ENCODE measurements at places on chromosomes 5 and 9.

DNA sequence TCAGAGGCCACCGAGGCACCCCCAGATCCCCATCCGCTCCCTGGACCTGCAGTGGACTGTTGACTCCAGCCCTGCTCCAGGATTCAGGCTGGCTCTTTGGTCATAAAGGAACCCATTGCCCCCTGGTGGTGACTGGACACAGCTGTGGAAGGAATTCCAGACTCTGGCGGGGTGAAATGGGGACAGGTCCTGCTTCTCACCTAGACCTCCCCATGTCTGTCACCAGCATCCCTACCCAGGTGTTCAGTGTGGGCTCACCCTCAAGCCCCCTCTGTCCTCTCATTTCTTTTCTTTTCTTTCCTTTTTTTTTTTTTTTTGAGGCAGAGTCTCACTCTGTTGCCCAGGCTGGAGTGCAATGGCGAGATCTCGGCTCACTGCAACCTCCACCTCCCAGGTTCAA lies 25.5 kb upstream of the STXBP1 start:
- DNase-seq: peak; percentile 89

- no peak for DNase-seq
Measured at GRCh38 chr5:134132372-134133187, 18.1 kb downstream of the TCF7 start.

GRCh38 chr9:91163773-91164471 lies 197.8 kb downstream of the AUH start:
- DNase-seq: no peak

DNA sequence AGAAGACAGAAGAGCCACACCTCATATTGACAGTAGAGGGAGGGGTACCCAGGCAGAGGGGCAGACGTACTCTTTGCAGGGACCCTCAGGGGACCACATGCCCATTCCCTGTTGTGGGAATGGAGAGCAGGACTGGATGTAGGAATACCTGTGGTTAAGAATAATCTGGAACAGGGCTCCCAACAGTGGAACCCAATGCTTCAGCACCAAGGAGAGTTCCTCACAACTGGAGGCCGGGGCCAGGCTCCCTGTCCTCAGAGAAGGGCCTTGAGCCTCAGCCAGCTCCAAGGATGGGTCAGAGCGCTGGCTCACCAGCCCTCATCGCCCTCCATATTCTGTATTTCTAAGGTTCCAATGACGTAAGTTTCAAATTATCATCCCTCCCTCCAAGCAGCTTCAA lies 7.4 kb upstream of the SHC3 start:
- DNase-seq: peak; percentile 55

DNA sequence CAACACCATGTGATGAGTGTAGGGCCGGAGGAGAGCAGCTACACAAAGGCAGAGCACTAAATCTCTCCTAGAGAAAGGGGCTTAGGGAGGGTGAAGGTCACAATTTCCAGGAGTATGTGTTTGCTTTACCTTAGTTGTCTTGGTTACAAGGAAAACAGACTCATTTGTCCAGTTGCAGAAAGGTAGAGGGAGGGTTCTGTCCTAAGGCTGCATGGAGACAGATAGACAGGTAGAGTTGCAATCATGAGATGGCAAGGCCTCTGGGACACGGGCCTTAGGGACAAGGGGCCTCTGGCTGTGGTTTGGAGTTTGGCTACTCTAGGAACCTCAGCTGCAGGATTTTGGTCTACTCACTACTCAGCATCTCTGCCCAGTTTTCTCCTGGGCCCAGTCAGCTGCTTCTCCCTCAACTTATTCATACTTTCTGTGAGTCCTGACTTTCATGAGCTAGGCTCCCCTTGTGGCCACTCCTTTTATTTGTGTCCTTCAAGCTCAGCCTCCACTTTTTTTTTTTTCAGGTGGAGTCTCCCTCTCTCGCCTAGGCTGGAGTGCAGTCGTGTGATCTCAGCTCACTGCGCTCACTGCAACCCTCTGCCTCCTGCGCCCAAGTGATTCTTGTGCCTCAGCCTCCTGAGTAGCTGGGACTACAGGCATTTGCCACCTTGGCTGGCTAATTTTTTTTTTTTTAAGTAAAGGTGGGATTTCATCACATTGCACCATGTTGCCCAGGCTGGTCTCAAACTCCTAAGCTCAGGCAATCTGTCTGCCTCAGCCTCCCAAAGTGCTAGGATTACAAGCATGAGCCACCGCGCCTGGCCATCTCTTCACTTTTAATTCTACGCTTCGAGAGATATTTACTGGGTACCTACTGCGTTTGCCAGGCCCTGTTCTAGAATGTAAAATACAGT lies 76.6 kb downstream of the PTPDC1 start:
- DNase-seq: peak; percentile 51

- DNase-seq: no peak
Measured at GRCh38 chr9:29393064-29393463, 1819.8 kb upstream of the C9orf72 start.

GRCh38 chr9:110877374-110877773 lies 160.9 kb downstream of the LPAR1 start:
- no peak for DNase-seq

- DNase-seq: no peak
Measured at GRCh38 chr9:106913276-106913675, 50.3 kb downstream of the ZNF462 start.

DNA sequence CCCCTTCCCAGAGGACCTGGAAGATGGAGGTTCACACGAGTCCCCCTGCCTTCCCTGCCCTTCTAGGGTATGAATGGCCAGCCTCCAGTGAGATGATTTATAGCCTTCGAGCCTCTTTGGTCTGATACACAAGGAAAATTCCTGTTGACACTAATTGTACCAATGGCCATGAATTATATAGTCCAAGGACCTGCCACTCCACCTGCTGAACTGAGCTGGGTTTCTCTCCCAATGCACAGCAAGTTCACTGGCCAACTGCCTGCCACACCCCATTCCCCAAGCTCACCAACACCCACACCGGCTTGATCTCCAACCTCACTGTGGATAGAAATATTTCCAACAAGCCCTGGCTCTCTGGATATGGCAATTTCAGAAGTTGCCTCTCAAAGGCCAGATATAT lies 9.3 kb upstream of the ADRA1B start:
- DNase-seq: no peak

DNA sequence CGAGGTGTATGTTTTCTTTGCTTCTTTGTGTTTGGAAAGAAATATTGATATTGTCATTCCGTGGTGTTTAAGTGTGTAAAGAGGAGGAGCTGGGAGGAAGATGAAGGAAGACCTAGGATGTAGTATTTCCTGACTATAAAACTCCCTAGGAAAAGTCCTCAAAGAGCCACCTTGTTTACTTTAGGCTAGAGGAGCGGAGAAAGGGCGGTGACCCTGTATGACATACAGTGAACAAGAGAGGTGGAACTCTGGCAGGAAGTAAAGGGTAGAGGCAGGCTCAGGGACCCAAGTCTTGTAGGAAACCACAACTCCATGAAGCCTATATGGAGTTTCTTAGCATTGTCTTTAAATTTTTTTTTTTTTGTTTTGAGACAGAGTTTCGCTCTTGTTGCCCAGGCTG lies 303.9 kb downstream of the DOCK8 start:
- DNase-seq: no peak

- DNase-seq: peak; percentile 67
Measured at GRCh38 chr5:123512611-123513461, 859 bp downstream of the CSNK1G3 start.

DNA sequence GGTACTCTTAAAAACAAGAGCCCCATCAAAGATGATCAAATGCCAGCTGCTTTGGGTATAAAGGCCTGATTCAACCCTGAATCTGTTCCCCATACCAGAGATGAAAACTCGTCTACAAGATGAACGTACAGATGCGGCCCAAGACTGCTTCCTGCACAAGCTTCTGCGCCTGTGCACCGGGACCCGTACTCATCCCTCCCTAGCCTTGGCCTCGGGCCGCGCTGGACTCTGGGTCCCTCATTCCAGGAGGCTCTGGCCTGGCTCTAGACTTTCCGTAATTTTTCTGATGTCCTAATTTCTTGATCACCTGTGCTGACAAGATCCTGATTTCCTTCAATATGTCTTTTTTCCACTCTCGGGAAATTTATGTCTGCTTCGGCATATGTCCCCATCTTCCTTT lies 612.3 kb downstream of the BNC2 start:
- no peak for DNase-seq

DNA sequence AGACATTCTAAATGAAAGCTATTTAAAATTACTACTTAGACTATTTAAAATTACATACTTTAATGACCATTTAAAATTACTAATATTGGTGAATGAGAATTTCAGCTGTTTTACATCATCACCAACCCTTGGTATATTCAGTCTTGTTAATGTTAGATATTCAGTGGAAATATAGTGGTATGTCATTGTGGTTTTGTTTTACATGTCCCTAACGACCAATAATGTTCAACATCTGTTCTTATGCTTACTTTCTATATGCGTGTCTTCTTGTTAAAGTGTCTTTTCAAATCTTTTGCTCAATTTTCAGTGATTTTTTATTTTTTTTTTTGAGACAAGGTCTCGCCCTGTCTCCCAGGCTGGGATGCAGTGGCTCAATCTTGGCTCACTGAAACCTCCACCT lies 279.3 kb upstream of the TARS1 start:
- no peak for DNase-seq

- DNase-seq: no peak
Measured at GRCh38 chr5:83251849-83252248, 174.5 kb downstream of the XRCC4 start.

GRCh38 chr5:53819482-53819881 lies 259.0 kb downstream of the NDUFS4 start:
- no peak for DNase-seq

DNA sequence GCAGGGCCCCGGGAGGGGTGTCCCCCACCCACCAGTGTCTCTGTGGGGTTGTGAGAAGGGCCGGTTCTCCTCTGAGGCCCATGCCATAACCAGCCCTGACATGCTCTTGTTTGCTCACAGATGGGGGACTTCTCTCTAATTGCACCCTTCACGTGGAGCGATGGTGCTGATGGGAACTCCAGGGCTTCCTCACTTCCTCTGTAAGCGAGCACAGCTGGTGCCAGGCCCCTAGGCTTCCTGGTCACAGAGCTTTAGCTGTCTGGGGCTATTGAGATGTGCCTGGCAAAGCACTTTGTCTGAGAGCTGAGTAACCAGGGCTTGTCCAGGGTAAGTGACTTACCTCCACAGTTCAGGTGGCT lies 36.4 kb downstream of the PHF2 start:
- no peak for DNase-seq

- DNase-seq: no peak
Measured at GRCh38 chr9:115093520-115093919, 24.4 kb downstream of the TNC start.
